AG08396 (cell line): ENCODE measurements at places on chromosomes 4 and X.

- DNase-seq, result no peak
Measured at GRCh38 chr4:47837908-47838294, at the start of gene CORIN. CORIN (minus strand) TSS chr4:47838067; CDS start chr4:47837949, 118 bp downstream.

GRCh38 chr4:88736264-88736663 is 38.6 kb upstream of the NAP1L5 start:
- DNase-seq, result no peak

DNA sequence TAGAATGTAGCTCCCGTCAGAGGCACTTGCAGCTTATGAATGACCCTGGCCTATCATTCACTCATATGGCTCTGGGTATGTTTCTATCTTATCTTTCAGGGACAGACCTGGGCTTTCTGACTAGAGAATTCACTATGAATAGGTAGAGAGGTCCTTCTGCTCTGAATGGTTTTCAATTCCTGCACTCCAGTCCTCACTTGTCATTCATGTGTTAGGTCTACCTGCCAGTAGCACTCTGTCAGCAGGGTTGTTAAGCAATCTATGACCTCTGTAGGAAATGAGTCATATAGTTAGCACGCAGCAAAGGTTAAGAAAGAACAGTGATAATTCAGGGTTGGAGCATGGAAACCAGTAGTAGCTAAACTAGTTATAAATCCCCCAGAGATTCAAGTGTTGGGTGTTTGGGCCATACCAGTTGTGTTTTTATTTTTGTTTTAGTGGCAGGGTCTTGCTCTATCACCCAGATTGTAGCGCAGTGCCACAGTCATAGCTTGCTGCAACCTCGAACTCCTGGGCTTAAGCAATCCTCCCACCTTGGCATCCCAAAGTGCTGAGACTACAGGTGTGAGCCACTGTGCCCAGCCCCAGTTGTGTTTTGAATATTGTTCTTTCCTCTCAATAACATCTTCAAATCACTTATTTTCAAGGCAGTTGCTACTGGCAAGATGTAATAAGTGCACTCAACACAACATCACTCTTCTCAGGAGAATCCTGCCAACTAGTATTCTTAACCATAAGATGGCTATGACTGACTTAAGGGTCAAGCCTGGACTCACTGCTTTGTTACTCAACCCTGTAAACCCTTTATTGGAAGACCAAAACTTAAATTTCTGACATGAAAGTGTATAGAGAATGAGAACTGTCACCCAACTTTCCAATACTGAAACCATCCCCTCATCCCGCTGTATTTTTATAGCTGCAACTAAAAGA is 25.1 kb downstream of the ARL13A start:
- DNase-seq, result peak; percentile 8

DNA sequence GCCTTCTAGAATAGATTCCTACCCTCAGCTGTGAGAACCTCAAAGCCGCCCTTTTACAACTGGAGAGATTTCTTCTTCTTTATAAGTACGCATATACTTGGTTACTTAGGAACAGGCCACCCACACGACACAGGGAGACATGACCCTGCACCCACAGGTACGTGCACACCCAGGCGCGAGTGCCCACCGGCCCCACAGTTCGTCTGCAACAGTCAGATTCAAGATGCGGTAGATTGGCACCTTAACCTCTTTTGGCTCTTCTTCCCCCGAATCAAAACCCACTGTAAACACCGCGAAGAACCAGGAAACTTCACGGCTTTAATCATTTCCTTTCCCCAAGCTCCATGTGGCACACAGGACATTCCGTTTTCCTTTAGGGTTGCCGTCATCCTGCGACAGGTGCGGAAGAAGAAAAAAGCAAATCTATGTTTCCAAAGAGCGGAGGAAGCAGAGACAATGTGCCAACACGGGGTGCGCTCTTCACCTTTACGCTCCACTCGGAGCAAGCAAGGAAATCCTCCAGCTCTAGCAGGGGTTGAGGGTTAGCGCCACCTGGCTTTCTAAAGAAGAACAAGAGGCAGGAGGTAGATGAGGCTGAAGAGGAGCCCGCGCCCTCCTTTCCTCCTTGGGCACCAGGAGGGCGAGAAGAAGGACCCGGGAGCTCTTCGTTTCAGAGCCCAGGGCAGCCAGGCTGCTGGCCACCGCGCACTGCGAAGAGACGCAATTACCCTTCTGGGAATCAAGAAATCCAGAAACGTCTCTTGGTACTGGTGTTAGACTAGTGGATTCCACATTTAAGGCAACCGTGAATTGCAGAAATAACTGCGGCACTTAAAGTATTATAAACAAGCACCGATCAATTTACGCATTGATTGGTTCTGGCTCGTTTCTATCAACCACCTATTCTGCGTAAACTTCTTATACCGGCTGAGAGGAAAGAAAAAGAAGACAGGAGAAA is 35.7 kb downstream of the HAND2 start:
- peak; percentile 73 for DNase-seq

DNA sequence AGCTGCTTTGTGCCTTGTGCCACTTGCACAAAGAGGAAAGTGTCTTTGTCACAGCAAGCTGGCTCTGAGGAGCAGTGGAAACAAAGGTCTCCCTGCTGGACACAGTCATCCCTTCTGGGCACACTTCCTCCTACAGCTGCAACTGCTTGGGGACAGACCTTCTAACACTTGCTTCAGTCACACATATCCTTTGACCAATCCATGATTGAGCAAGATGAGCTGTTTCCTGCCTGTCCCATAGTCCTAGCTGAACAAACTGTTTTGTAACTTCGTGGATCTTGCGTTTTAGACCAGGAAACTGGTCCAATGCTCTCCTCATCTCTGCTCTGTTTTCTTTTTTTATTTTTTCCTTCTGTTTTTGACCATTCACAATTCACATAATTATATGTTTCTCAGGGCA is 98.5 kb downstream of the RRAGB start:
- DNase-seq, result no peak

DNA sequence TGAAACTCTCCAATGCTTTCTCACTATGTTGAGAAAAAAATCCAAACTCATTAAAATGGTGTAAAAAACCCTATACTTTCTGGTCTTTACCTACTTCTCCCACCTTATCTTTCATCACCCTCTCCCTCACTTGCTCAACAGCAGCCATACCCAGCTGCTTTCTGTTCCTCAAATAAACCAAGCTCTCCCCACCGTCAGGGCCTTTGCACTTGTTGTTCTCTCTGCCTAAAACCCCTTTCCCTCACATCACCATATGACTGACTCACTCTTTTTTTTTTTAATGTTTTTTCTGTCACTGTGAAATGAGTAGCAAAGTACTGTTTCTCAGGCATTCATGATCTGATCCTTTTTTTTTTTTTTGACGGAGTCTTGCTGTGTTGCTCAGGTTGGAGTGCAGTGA is 122.3 kb upstream of the TMEM164 start:
- DNase-seq, result no peak

DNA sequence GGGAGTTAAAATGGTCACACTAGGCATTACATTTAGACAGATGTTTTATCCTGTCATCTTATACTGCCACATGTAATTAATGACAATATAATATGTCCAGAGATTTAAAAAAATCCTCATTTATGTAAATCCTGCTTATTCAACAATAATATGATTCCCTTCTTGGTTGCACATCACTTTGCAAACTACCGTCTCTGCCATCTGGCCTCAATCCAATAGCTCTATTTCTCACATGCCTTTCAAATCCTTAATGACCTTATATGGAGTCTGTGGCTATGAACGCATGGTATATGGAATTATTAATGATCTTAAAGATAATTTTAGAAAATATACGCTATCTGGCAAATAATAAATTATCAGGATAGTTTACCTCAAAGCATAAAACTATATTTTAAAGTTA is 144.5 kb downstream of the NPNT start:
- no peak for DNase-seq

GRCh38 chr4:182272151-182272550 is 28.9 kb downstream of the TENM3 start:
- no peak for DNase-seq

- DNase-seq, result peak; percentile 10
Measured at GRCh38 chr4:101439926-101440325, 92.6 kb upstream of the PPP3CA start.

DNA sequence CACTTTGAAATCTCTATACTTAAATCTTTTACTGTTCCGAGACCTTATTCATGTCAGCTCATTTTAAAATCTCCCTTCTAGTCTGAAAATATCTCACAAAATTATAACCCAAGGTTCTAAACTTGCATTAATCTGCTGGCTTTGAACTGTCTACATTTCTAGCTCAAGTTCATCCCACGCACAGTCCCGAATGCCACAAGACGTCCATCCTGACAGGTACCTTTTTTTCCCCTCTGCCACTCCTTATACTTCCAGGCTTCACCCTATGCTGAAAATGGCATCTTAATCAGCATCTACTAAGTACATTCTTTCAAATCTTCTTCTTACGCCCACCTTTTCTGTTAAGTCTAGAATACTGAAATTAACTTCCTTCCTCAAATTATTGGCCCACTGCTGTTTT is 259.2 kb upstream of the GALNTL6 start:
- no peak for DNase-seq

DNA sequence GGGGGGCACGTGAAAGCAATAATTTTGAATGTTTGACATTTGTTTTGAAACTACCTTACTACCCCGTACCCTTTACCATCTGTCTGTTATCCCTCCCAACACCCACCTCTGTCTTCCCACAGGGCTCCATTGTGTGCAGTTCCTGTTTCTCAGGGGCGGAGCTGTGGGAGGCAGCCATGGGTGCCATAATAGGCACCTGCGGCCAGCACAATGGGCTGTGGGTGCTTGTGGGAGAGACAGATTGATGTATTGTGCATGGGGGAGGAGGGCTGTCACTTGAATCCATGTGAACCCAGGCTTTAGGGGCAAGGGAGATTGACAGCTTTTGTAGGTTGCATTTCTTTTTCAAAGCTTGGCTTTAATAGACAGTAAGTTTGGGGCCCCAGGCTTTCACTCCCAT is 122.6 kb upstream of the CXorf66 start:
- DNase-seq, result no peak

GRCh38 chr4:148430854-148431253 is 11.4 kb downstream of the NR3C2 start:
- no peak for DNase-seq

GRCh38 chrX:123513585-123514278 is 219.1 kb downstream of the THOC2 start:
- DNase-seq, result no peak

GRCh38 chr4:158958489-158959270 is 144.2 kb upstream of the RAPGEF2 start:
- DNase-seq, result no peak

DNA sequence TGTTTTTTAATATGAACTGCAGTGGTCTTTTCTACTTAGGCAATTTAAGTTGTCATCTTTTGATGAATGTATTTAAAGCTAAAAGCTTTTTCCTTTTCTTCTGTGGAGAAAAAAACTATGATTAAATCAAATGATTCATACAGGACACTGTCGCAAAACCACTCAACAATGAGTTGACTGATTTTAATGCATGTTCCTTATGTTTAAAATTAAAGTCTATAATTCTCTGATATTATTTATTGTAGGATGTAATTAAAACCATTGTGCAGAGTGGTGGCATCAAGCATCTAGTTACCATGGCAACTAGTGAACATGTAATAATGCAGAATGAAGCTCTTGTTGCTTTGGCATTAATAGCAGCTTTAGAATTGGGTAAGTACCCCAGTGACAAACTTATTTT is 172.5 kb downstream of the RAP1GDS1 start:
- no peak for DNase-seq

GRCh38 chrX:71301195-71301924 is at the start of gene ITGB1BP2:
ITGB1BP2 (plus strand) TSS chrX:71301750; CDS start chrX:71301807, 57 bp downstream.
- DNase-seq, result peak; percentile 46

- DNase-seq, result no peak
Measured at GRCh38 chr4:127772769-127773671, 9.1 kb upstream of the HSPA4L start.

- peak; percentile 55 for DNase-seq
Measured at GRCh38 chrX:130330706-130331105, 9.0 kb upstream of the SLC25A14 start.

DNA sequence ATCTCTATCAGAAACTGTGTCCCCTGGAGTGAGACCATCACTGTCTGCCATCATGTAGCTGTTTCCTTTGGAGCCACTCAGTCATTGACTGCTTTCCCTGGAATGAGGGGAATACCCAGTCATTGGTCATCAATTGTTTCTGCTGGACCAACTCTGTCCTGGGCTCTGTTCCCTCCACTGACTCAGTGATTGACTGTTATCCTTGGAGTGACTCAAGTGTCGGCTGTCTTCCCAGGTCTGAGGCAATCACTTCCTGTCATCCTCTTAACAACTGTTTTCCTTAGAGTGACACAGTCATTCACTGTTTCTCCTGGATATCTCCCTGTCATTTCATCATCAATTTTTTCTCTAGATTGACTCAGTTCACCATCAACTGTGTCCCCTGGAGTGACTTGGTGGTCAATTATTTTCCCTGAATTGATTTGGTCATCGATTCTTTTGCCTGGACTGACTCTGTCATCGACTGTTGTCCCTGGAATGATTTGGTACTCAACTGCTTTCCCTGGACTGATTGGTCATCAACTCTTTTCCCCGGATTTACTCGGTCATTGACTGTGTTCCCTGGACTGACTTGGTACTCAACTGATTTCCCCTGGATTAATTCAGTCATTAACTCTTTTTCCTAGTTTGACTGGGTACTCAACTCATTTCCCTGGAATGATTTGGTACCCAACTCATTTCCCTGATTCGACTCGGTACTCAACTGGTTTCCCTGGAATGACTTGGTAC is 327.9 kb upstream of the VCX start:
- DNase-seq, result peak; percentile 7

- DNase-seq, result peak; percentile 17
Measured at GRCh38 chrX:16946971-16947562, 609 bp downstream of the REPS2 start.

- no peak for DNase-seq
Measured at GRCh38 chrX:19576742-19577141, 61.4 kb upstream of the MAP3K15 start.

- DNase-seq, result no peak
Measured at GRCh38 chrX:107167163-107167921, 38.9 kb downstream of the NUP62CL start.

GRCh38 chr4:155690044-155690837 is 23.6 kb downstream of the GUCY1A1 start:
- DNase-seq, result no peak

DNA sequence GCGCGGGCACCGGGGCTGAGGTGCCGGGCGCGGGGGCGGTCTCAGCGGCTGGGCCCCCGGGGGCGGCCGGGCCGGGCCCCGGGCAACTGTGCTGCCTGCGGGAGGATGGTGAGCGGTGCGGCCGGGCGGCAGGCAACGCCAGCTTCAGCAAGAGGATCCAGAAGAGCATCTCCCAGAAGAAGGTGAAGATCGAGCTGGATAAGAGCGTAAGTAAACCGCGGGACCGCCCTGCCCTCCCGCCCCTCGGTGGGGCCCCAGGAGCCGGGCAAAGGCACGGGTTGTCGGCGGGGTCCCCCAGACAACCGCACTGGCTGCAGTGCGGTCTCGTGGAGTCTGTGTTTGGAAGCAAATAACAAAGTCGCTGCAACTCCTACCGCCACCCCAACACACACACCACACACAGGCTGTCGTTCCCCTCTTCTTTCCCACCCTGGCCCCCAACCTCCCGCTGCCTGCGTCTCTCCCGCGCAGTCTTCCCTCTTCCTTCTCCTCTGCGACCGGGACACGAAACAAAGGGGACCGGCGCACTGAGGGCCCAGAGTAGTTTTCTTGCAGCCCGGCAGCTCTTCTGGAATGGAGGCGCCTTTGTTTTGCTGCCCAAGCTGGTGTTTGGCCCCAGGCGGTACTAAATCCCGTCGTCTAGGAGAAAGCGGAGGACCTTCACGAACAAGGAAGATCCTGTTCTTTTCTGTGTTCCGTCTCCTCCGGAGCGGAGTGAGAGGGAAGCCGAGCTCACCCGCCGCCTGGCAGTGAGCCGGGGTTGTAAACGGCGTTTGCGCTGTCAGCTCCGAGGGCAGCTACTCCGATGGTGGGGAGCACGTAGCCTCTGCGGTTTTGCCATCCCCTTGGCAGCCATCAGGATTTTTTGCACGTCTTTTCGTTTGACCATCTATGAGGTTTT is 788 bp downstream of the SAP30 start:
- DNase-seq, result peak; percentile 78
